ENCODE measurements at places on chromosomes 2 and 18.

- peak; percentile 78 for DNase-seq
Measured at GRCh38 chr2:85131116-85131515, 2.1 kb upstream of the TCF7L1 start.

DNA sequence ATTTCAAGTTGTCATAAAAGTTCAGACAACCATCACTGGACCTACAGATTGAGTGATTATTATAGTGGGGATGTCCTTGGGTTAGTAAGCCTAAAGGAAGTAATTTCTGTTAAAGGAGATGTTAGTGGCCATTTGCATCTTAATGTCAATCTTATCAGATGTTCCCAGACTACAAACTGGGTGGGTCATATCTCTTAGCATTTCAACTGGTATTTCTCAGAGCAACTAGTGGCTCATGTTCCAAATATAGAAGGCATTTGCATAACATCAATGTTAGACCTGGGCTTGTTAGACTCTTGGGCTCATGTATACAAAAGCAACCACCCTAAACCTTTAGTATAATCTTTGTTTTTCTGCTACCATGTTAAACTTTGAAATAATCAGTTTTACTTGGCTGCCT is 17.9 kb downstream of the PLEKHA3 start:
- no peak for DNase-seq

DNA sequence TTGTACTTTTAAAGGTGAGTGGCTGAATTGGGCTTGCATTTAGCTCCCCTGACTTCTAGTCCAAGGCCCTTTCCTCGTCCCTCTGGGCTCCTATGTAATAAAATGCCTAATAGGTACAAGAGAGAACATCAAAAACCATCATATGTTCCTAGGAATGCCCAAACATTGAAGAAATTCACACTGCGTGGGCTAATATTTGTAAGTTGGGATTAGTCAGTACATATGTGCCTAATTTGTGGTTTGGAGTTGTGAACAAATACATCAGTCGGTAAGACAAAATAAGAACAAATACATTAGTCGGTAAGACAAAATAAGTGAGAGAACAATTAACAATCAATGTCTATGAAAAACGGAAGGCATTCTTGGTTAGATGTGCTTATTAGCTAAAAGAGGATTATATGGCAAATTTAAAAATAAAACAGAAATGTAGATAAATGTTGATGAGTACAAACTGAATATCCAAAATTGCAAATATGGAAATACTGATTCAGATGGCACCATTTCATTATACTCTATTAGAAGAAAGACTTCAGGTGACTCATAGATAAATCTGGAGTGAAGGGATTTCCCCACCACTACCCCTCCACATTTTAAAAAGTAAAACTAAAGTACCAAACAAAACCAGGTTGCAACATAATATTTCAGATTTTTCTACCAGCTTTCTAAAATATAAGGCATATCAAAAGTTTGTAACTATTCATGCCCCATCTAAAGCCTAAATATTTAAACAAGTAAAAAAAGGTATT is 325.4 kb downstream of the ZEB2 start:
- no peak for DNase-seq

- DNase-seq = peak; percentile 52
Measured at GRCh38 chr18:23143016-23143814, 7.9 kb downstream of the CABLES1 start.

DNA sequence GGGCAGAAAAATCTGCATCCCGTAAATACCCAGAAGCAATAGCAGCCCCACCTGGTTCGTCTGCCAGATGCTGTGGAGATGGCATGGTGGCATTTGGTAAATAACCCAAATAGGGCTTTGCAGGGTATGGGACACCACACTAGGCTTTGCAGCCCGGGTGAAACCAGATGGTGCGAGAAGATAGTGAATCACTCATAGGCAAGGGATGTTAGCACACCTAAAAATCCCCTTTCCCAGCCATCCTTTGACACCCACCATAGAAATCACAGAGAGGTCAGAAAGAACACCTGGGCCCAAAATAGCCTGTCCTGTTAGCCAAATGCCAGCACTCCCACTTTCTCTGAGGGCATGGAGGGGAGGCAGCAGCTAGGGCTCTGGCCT is 47.6 kb downstream of the BCL11A start:
- DNase-seq = peak; percentile 62

DNA sequence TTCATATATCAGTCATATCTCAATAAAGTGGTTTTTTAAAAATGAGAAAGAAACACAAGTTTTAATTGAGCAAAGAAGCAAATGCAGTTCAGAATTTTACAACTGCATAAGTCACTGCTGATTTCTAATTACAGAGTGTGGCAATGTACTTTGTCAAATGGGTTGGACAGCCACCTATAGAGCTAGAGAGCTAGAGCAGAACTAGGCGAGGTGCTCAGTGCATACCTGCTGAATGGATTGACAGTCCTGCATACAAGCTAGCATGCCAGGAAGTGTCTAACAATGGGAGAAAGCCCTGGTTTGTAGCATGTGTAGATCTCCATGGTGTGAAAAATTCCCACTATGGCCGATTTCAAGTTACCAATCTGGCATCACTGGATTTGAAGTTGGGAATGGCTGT is 106.3 kb upstream of the CDCA7 start:
- no peak for DNase-seq

GRCh38 chr18:57856557-57857280 is 53.6 kb upstream of the ATP8B1 start:
- no peak for DNase-seq

DNA sequence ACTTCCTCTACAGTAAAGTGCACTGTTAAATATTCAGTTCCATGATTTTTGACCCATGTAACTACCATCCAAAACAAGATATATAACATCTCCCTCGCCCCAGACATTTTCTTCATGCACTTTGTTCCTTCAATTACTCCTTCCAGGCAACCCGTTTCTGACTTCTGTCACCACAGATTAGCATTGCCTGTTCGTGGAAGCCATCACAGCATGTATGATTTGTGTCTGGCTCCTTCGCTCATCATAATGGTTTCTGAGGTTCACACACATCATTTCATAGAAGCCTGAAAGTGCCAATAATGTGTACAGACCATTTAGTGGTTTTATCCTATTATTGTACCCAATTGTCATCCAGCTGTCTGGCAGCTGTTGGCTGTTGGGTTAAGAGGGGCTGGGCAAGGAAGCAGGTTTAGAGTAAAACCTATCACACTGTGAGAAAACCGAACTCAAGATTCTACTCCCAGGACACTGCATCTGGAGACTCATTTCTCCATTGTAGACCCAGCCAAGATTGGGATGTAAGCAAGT is 16.1 kb downstream of the ARHGAP28 start:
- DNase-seq = no peak

- DNase-seq = no peak
Measured at GRCh38 chr2:13638181-13638580, 921.4 kb downstream of the TRIB2 start.

- no peak for DNase-seq
Measured at GRCh38 chr2:224884188-224884587, 158.1 kb downstream of the DOCK10 start.

- DNase-seq = no peak
Measured at GRCh38 chr2:3147651-3148530, 229.7 kb downstream of the EIPR1 start.

GRCh38 chr2:62593825-62594224 is 87.8 kb upstream of the TMEM17 start:
- DNase-seq = no peak

GRCh38 chr18:59909289-59910036 is 9.7 kb downstream of the PMAIP1 start:
- no peak for DNase-seq

GRCh38 chr2:233556881-233557736 is 9.5 kb downstream of the USP40 start:
- DNase-seq = peak; percentile 54

GRCh38 chr18:62445386-62445917 is 77.4 kb upstream of the ZCCHC2 start:
- DNase-seq = no peak

GRCh38 chr2:96236882-96237281 is 28.3 kb upstream of the STARD7 start:
- no peak for DNase-seq

DNA sequence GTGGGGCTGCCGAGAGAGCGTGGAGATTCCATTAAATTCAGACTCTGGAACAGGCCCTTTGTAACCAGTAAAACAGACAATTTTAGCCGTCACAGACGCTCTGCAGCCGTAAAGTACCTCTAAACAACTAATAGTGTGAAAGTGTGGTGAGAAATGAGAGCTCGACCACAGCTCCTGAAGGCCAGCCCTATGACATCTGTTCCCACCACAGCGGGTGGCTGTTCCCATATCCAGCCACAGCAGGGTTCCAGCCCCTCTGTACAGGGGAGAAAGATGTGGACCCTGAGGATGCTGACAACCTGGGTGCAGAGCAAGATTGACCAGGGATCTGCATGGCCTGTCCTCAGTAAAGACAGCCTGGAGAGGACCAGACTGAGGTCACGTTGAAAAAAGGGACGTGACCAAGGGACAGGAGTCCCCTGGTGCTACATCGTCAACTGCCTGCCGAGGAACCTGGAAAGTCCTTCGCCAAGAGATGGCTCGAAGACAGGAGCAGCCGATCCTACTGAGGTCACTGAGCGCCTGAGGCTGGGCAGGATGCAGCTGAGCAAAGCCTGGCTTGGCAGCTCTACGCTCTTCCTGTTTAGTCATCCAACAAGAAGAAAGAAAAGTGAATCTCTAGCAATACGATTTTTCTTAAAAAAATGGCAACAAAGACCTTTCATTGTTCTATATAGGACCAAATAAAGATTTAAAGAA is 831.7 kb downstream of the RNF144A start:
- DNase-seq = no peak

DNA sequence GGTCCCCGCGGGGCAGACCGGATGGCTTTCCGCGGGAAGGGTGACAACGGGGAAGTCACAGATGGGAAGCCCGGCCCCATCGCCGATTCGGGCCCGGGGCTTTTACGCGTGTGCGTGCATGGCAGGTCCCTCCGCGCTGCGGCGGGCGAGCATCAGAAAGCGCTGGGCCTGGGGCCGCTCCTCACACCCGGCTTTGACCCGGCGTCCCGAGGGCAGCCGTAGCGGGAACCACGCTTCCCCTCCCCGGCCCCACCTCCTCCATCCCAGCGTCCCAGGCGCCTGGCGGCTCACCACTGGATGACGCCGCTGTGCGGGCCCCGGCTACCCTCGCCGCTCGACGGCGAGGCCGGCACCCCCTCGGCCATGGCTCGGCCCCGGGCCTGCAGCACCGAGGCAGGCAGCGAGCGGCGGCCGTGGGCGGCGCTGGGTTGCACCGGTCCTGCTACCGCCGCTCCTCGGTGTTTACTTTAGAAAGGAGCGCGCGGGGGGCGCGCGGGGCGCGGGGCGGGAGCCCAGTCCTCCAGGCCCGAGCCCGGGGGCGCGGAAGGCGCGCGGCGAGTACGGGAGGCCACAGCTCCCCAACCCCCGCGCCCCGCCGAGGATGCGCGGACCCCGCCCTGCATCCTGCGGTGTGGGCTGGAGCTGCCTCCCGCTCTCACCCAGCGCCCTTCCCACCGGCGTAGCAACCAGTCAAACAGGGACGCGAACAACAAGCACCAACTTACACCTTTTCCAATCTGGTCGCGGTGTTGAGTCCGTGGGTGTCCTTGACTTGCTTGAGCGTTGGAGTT is 806 bp downstream of the RFX8 start:
- peak; percentile 67 for DNase-seq

DNA sequence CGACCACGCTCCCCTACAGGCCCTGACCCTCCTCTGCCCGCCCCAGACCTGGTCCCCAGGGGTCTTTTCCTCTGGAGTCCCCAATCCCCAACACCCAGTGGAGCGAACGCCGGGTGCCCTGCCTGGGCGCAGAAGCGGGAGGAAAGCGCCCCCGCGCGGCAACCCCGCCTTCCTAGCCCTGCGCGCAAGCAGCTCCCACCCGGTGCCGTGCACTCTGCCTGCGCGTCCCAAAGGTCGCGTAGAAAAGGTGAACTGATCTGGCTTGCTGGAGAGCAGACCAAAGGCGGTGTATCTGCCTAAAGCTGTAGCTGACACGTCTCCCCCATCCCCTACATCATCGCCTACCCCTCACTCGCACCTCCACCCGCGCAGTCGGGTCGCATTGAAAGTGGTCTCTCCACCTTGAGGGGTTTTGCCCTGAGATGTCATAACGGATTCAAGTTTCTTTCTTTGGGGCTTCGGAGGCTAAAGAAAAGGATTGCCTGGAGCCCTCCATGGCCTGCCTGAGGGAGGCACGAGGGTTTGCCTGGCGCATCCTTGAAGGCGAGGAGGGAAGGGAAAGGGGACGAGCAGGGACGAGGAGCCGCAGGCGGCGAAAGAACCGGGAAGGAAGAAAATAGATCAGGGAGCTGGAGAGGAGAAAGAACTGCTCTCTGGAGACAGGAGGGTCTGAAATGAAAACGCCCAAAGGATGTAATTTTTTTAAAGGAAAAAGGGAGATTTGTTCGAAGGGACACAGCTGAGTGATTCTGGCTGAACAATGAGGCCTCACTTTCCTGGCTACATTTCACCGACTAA is 5.8 kb downstream of the GAD1 start:
- DNase-seq = peak; percentile 56
